Activated T-cell treated with anti-CD3 and anti-CD28 coated beads, Interleukin-2, amount 50 U/mL, for 72 hours (primary cell): ENCODE measurements at places on chromosomes 7 and 10.
A peak's percentile ranks its signal among the peaks of the same experiment; 100 is the strongest.

DNA sequence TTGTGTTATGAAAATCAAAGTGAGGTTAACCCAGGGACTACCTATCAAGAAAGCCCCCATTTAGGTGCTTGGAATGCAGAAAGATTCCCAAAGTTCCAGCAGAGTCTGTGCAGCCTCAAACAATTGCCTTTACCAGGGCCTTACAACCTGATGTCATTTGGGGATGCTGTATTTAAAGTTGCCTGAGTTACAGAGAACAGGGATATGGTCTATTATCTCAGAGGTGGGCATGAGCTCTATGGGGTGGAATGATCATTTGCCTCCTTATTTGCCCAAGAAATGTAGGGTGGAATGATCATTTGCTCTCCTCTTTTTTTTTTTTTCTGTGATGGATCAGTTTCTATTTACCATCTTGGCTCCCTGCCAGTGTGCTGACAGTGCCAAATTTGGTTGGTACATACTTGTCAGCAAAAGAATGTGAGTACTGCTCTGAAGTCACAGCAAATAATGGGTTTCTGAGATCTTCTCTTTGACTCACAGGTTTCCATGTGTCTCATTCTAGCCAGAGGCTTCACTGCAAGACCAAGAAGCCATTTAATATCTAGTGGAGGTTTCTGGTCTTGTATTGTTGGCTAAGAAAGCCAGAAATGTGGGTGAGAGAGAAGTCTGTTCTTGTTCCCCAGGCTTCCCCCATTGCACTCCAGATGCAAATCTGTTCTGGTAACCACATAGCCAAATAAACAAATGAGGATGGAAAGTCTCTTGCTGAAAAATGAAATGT, 45.5 kb upstream of the ZNRF2 start:
- DNase-seq = peak; percentile 50

DNA sequence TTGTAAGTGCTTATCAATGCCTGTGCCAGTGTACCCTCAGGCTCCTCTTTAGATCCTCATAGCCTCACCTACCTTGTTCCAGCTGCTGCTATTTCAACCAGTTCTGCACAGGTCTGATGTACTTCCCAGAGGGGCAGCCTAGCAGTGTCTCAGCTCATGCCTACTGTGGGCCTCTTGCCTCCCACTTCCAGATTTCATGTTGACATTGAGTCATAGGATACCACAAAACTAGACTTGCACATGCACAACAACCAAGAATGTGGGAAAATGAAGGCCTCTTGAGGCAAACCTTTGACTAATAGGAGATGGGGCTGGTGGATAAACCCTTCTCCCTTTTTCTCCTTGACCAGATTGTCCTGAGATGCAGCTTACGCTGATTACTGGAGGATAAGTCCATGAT, 31.0 kb downstream of the PON3 start:
- DNase-seq = no peak

GRCh38 chr10:74117738-74118137, 32.9 kb downstream of the AP3M1 start:
- DNase-seq = peak; percentile 14

- DNase-seq = no peak
Observed at GRCh38 chr10:129396021-129396722, 70.9 kb upstream of the MGMT start.

DNA sequence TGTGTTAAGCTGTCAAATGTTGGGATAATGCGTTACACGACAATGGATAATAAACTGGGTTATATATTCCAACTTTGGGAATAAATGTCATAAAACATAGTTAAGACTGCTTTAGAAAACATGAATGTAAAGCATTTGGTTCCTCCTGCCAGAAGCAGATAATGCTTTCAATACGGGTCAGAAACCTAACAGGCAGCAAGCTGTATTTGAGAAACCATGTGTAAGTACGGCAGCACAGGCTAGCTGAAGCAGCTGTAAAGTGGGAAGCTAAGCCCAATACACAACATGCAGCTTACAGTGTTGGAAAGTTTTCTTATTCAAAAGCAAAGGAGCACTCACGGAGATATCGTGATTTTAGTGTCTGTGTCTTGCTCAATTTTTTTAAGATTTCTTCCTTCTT, 46.5 kb downstream of the MALSU1 start:
- DNase-seq = no peak

DNA sequence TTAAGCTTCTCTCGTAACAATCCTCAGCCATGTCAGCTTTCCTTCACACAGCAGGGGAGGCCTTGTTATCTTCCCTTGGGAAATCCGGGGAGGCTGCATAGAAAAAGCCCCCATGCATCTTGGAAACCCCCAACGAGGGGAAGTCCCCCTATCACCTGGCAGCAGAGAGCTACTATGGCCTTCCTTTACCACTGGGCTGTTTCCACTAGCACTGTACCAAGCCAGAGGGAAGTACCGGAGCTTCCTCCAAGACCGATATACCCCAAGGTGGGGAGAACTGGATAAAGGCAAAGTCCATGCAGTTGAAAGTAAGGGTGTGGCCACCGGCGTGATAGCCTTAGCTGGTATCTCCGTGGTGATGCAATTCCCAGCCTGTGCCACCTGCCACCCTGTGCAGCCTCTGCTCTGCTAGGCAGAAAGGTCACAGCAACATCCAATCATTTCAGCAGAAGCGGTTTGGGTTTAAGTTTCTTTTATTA, 4.4 kb upstream of the CLIP2 start:
- no peak for DNase-seq

DNA sequence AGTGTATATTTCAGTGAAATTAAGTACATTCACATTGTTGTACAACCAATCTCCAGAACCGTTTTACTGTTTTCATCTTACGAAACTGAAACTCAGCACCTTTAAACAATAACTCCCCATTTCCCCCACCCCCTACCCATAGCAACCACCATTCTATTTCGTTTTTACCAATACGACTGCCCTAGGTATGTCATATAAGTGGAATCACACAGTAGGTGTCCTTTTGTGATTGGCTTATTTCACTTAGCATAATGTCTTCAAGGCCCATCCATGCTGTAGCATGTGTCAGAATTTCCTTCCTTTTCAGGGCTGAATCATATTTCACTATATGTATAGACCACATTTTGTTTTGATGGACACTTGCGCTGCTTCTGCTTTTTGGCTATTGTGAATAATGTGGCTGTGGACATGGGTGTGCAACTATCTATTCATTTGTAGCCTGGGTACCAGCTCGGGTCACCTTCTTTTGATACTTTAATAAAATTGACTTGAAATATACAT, 34.3 kb upstream of the DLG5 start:
- DNase-seq = no peak

DNA sequence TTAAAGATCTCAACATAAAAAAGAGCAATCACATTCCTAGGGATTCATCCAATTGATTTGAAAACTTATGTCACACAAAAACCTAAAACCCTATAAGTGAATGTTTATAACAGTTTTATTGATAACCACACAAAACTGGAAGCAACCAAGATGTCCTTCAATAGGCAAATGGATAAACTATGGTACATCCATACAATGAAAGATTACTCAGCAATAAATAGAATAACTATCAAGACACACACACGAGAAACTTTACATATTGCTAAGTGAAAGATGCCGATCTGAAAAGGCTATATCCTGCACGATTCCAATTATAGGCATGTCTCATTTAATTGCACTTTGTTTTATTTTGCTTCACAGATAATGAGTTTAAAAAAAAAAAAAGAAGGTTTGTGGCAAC, 83.3 kb downstream of the ATE1 start:
- no peak for DNase-seq
